ENCODE measurements at places on chromosomes 7 and 10.

DNA sequence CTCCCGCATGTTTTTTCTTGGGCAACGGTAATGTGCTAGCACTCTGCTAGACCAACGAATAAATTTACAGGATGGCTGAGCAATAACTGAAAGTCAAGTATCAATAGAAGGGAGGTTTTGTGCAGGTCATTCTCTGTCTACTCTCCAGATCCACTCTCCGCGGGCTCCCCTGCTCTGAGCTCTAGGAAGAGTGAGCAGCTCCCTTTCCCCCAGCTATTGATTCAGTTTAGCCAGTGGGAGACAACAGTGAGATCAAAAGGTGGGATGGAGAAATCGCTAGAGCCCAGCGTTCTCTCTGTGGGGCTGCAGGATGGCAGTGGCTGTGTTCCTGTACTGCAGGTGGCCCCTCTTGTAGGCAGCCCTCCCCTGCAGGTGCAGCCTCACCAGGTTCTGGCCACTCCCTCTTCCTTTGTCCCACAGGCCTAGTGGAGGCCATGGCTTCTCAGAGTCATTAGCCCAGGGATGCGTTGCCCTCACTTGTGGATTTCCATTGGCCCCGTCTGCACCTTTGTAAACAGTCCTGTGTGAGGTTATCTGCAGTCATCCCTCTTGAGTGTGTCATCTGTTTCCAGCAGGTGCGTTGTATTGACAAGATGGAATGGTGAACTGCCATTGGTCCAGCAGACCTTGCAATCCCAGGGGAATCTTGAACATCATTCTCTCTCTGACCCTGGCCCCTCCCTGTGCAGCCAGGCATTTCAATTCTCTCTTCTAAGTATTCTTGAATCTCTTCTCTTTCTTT lies 11.1 kb downstream of the MSRB2 start:
- DNase-seq, result no peak

DNA sequence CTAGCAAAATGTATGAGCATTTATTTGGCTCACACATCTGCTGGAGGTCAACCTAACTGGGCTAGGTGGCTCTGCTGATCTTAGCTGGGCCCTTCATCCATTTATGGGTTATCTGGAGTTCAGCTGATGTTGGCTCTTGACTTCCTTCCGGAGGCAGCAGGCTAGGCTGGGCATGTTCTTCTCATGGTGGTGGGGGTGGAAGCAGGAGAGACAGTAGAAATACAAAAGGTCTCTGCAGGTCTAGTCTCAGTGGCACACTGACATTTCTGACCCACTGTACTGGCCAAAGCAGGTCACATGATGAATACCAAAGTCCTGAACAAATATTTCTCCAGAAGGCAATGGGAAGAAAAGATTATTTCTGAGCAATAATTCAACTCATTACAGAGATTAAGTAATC lies 334.6 kb downstream of the CRPPA start:
- DNase-seq, result no peak

GRCh38 chr10:37057261-37057660 lies 68.1 kb upstream of the ANKRD30A start:
- DNase-seq, result no peak

DNA sequence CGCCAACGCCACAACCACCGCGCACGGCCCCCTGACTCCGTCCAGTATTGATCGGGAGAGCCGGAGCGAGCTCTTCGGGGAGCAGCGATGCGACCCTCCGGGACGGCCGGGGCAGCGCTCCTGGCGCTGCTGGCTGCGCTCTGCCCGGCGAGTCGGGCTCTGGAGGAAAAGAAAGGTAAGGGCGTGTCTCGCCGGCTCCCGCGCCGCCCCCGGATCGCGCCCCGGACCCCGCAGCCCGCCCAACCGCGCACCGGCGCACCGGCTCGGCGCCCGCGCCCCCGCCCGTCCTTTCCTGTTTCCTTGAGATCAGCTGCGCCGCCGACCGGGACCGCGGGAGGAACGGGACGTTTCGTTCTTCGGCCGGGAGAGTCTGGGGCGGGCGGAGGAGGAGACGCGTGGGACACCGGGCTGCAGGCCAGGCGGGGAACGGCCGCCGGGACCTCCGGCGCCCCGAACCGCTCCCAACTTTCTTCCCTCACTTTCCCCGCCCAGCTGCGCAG lies 424 bp downstream of the EGFR start:
- no peak for DNase-seq

DNA sequence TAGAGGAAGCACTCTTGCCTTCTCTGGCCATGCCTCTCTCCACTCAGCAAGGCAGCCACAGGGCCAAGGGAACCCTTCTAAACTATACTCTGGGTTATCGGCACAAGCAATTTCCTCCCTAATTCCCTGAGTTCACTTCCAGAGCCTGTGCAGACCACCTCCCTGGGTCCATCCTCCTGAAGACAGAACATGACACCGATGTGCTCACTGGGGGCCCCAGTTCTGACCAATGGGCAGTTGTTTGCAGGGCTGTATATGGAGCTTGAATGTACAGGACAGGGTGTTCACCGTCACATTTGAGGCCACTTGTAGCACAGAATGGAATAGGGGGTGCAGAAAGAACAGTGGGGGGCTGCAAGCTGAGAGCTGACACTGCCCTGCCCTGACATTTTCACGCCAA lies 77.7 kb downstream of the TFEC start:
- DNase-seq, result no peak

- no peak for DNase-seq
Observed at GRCh38 chr7:55411844-55412243, 46.7 kb downstream of the LANCL2 start.

DNA sequence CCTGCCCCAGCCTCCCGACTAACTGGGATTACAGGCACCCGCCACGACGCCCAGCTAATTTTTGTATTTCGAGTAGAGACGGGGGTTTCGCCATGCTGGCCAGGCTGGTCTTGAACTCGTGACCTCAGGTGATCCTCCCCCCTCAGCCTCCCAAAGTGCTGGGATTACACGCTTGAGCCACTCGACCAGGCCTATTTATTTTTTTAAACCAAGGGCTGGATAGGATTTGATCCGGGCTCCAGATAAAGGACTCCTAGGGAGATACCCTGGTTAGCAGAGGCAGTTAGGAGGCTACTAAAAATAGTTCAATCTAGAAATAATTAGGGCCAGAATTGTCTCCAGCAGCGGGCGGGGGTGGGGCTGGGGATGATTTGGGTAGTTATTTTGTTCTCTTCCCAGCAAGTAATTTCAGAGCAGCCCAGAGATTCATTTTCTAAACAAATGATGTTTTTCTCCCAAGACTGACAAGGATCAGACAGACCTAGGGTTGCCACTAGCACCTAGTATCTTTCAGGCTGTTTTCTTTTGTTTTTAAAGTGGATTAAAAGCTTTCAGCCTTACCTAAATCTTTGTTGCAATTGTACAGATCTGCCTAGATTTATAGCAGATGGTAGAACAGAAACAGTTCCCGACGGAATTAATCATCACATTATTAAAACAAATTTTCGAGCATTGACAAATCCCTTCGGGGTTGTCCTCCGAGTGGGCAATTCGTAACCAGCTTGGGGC lies 859 bp upstream of the SMC3 start:
- no peak for DNase-seq

- DNase-seq, result peak; percentile 6
Observed at GRCh38 chr10:11631890-11632587, 20.6 kb upstream of the USP6NL start.

DNA sequence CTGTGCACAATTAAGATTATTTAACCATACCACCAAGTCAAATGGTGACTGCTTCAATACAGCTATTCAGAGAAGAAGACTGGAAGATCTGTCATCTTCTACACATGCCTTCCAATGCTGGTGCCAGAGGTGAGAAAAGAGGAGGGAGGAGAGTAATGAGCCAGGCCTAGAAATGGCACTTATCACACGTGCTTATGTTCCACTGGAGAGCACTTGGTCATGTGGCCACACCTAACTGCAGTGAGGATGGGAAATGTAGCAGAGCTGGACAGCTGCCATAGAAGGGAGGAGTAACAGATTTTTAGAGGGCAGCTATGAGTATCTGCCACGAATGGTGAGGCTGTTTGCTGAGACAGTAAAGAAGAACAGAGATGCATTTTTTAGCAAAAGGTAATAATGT lies 77.1 kb downstream of the MPLKIP start:
- no peak for DNase-seq

DNA sequence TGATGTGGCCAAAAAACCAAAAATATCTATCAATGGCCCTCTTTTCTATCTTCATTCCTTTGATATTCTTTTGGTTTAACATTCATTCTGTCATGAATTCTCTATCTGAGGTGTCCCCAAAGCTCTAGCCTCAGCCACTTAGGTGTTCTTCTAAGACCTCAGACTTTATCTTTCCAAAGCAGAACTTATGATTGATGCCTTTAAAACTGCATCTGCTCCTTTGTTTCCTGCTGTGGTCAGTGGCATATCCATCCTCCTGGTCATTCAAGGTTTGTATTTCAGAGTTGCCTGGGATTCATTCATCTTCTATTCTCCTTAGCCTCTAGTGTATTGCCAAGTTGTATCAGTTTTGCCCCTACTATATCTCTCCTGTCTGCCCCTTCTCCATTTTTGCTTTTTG lies 30.6 kb downstream of the FHIP2A start:
- no peak for DNase-seq

GRCh38 chr10:7119325-7120015 lies 291.4 kb downstream of the SFMBT2 start:
- no peak for DNase-seq

DNA sequence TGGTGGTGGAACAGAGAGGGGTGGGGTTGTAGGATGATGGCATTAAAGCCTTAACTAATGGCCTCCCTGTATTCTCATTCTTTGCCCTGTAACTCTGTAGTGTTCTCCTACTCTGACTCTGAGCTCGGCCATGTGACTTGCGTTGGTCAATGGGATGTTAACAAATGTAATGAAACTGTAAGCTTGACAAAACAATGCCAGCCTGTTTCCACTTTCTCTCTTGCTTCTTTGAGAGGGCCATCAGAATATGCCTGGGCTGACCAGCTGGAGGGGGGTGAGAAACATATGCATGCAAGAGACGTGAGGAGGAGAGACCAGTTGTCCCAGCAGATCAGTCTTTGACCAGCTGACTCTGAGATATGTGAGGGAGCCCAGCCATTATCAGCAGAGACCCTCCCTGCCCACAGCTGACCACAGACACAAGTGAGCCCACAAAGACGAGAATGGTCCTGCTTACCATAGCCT lies 100.6 kb downstream of the ICA1 start:
- no peak for DNase-seq

DNA sequence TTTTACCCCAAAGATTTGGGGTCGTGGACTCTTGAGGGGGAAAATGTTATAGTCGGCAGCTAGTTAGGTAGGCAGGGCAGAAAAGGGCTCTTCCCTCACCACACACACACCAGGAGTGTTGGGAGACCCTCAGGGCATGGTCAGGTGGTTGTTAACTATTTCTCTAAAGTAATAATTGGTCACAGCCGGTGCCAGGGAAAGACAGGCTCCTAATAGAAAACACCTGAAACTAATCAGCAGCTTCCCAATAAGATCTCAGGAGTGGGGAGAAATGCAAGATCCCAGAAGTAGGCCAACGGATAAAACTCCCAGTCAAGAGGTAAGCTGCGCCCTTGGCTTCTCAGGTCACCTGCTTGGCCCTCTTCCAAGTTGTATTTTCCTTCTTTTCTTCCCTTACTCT lies 213.1 kb downstream of the PHTF2 start:
- DNase-seq, result no peak

Measured in stimulated activated CD4-positive, alpha-beta T cell treated with anti-CD3 and anti-CD28 coated beads, Interleukin-12 subunit alpha, Interleukin-12 subunit beta, amount 100 ng/mL, for 4 hours (primary cell).